ENCODE measurements at places on chromosomes 2 and 18.

- peak overlapping the region; percentile 44 for H3K27ac ChIP-seq
- no peak overlapping the region for H3K4me3 ChIP-seq
- no peaks in the 10 kb centered on the region for H3K27me3 ChIP-seq
- no peaks in the 10 kb centered on the region for H3K36me3 ChIP-seq
- DNase-seq = peak; percentile 78
These were observed 319.9 kb upstream of the ACVR2A start for GRCh38 chr2:147524912-147525311.

DNA sequence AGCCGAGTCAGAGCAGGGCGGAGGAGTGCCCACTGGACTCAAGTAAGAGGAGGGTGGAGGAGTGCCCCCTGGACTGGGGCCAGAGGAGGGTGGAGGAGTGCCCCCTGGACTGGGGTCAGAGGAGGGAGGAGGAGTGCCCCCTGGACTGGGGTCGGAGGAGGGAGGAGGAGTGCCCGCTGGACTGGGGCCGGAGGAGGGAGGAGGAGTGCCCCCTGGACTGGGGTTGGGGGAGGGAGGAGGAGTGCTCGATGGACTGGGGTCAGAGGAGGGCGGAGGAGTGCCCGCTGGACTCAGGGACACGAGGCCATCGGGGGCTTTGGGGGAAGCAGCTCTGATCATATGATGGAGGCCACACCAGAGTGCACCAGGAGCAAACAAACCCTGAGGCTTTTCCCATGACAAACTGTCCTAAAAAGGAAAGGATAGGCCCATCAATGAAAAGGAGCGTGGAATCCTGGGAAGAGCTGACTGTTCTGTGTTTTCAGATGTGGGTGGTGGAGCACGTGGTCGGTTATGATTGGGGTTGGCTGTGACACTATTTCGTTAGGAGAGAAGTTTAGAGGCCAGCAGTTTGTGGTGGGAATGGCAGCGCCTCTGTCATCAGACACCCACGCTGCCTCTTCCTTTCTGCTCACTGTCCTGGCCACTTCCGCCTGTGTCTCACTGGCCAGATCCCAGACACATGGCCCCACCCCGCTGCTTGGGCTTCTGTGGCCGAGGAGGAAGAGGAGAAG is 24.5 kb upstream of the HPCAL1 start:
- peaks cover 7% of the 10 kb centered on the region for H3K36me3 ChIP-seq
- DNase-seq = peak; percentile 81
- peak overlapping the region; percentile 57 for H3K27ac ChIP-seq

- peaks cover 8% of the 10 kb centered on the region for H3K4me1 ChIP-seq
- DNase-seq = peak; percentile 36
- H3K27ac ChIP-seq = no peak overlapping the region
These were observed 222.0 kb downstream of the KLHL29 start for GRCh38 chr2:23606968-23607367.

- DNase-seq = no peak
- no peak overlapping the region for H3K27ac ChIP-seq
- H3K36me3 ChIP-seq = no peaks in the 10 kb centered on the region
- H3K4me1 ChIP-seq = no peaks in the 10 kb centered on the region
These were observed 405.8 kb upstream of the FAM98A start for GRCh38 chr2:34004936-34005335.

DNA sequence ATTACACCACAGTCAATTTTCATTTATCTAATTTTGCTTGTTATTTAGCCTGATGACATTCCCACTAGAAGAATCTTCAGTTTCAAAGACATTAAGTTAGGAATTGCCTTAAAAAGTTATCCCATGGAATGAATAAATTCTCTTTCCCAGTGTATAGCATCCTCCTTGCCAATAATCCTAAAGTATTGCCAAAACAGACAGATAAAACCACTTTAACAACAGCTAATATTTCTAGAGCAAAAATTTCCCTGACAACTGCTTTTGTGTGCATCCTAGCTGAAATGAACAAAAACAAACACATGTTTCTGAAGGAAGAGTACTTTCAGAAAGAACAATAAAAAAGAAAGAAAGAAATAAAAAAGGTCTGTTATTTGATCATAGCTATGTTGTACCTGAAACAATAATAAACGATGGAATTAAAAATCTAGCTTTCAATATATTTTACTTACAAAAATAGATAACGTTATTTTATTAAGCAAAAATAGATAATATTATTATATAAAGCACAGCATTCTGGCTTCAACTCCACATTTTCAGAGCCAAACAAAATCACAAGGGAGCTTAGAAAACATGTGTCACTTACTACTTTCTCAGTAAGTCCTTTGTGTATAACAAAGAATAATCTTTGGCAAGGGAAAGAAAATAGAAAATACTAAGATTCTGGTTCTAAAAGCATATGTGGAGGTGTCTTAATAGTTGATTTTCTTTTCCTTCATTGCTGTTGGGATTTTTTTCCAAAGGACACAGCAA is 939.0 kb upstream of the CRIM1 start:
- H3K4me3 ChIP-seq = no peak overlapping the region
- DNase-seq = no peak
- no peaks in the 10 kb centered on the region for H3K36me3 ChIP-seq
- H3K27me3 ChIP-seq = peaks cover 43% of the 10 kb centered on the region

GRCh38 chr2:107984707-107985106 is 1.6 kb upstream of the SLC5A7 start:
- H3K27me3 ChIP-seq = no peaks in the 10 kb centered on the region
- DNase-seq = no peak
- H3K36me3 ChIP-seq = peaks cover 5% of the 10 kb centered on the region
- no peak overlapping the region for H3K4me3 ChIP-seq
- no peak overlapping the region for H3K27ac ChIP-seq
- H3K4me1 ChIP-seq = no peaks in the 10 kb centered on the region

DNA sequence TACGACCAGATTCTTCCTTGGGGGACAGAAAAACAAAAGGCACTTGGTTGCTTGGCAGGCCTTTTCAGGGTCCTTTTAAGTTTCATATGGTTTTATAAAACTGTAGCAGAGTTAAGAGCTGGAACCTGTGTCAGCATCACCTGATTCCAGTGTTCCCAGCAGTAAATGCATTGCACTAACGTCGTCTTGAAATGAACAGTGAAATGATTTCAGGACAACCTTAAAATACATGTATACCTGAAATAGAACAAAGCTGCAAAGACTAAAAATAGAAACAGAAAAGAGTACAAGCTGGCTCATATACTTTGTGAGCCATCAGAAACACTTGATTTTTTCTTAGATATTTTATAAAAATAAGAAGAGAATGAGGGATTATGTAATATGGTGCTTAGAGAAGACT is 51.9 kb downstream of the ACSL3 start:
- H3K4me3 ChIP-seq = no peak overlapping the region
- H3K4me1 ChIP-seq = peaks cover 31% of the 10 kb centered on the region

DNA sequence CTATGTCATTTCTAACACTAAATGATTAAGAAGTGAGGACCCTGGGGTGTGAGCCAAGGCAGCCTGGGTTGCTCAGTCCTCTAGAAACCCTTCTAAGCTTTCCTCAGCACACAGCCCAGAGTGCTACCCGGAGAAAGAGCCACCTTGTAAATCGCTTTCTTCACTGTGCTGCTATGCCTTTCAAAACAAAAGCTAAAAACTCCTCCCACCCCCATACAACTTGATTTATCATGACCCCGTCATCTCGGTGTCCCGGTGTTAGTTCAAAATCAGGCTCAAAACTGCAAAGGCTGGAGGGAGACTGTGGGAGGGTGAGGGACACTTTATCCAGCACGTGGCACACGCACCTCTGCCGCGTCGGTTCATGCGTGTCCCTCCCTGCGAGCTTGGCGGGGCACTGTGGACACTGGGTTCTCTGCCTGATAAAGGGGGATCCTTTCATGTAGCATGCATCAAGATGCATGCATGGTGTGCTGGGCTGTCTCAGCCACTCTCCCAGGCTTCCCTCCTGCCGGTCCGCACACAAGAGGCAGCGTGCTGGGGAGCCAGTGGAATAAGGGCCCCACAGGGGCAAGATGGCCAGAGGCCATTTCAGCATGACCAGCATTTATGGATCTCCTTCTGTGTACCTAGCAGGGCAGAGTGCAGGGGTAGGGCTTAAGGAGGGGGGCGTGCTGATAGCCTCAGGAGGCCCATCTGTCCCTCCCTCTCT is 170.4 kb downstream of the SMAD7 start:
- DNase-seq = no peak
- H3K36me3 ChIP-seq = peaks cover 10% of the 10 kb centered on the region
- no peak overlapping the region for H3K27ac ChIP-seq
- no peak overlapping the region for H3K4me3 ChIP-seq

GRCh38 chr2:111626037-111626864 is 257.7 kb downstream of the ANAPC1 start:
- H3K27ac ChIP-seq = peak overlapping the region; percentile 70
- peaks cover 14% of the 10 kb centered on the region for H3K36me3 ChIP-seq
- H3K27me3 ChIP-seq = no peaks in the 10 kb centered on the region
- H3K4me1 ChIP-seq = peaks cover 44% of the 10 kb centered on the region
- DNase-seq = peak; percentile 27

GRCh38 chr18:48297139-48297538 is 112.0 kb downstream of the ZBTB7C start:
- H3K4me3 ChIP-seq = no peak overlapping the region
- no peaks in the 10 kb centered on the region for H3K36me3 ChIP-seq
- H3K27me3 ChIP-seq = no peaks in the 10 kb centered on the region
- no peak for DNase-seq
- H3K27ac ChIP-seq = no peak overlapping the region

DNA sequence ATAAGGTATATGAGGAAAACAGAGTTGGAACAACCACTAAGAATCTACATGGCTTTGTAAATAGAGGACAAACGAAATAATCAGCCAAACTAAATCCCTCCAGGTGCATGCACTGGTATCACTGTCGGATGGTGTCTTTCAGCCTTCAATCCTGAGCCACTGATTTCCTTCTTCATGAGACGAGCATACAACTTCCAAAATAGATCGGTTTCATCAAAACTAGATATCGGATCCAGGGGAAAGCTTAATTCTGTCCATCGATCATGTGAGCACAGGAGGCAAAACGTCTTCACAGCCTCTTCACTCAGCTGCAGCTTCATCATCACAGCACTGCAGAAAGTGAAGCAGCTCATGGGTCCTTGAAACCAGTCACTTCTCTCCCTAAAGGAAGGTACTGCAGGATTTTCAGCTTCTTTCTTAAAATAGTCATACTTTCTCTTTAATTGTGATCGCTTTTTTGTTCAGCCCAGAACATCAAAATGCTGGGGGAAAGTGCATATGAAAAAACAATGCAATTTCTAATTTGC is 80.5 kb downstream of the DTNB start:
- no peaks in the 10 kb centered on the region for H3K36me3 ChIP-seq
- H3K27me3 ChIP-seq = no peaks in the 10 kb centered on the region
- H3K4me1 ChIP-seq = peaks cover 2% of the 10 kb centered on the region
- H3K4me3 ChIP-seq = no peak overlapping the region

GRCh38 chr2:191514613-191515012 is 163.3 kb upstream of the NABP1 start:
- no peak overlapping the region for H3K27ac ChIP-seq
- no peaks in the 10 kb centered on the region for H3K36me3 ChIP-seq
- no peak for DNase-seq

GRCh38 chr18:9356976-9357375 is 22.4 kb downstream of the TWSG1 start:
- peaks cover 10% of the 10 kb centered on the region for H3K4me1 ChIP-seq
- peaks cover 17% of the 10 kb centered on the region for H3K36me3 ChIP-seq
- no peak overlapping the region for H3K4me3 ChIP-seq
- no peak overlapping the region for H3K27ac ChIP-seq

DNA sequence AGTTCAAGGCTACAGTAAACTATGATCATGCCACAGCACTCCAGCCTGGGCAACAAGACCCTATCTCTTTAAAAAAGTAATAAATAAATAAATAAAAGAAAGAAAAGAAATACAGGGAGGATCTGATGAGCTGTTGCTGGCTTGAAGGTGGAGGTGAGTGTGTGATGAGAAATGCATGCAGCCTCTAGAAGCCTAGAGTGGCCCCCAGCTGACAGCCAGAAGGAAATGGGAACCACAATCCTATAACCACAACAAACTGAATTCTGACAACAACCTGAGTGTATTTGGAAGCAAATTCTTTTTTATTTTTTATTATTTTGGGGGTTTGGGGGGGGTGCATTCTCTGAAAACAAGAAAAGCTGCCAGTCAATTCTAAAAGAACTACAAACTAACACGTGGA is 14.6 kb downstream of the NOL10 start:
- no peak overlapping the region for H3K4me3 ChIP-seq
- no peaks in the 10 kb centered on the region for H3K27me3 ChIP-seq
- H3K36me3 ChIP-seq = peaks cover 81% of the 10 kb centered on the region
- no peaks in the 10 kb centered on the region for H3K4me1 ChIP-seq

DNA sequence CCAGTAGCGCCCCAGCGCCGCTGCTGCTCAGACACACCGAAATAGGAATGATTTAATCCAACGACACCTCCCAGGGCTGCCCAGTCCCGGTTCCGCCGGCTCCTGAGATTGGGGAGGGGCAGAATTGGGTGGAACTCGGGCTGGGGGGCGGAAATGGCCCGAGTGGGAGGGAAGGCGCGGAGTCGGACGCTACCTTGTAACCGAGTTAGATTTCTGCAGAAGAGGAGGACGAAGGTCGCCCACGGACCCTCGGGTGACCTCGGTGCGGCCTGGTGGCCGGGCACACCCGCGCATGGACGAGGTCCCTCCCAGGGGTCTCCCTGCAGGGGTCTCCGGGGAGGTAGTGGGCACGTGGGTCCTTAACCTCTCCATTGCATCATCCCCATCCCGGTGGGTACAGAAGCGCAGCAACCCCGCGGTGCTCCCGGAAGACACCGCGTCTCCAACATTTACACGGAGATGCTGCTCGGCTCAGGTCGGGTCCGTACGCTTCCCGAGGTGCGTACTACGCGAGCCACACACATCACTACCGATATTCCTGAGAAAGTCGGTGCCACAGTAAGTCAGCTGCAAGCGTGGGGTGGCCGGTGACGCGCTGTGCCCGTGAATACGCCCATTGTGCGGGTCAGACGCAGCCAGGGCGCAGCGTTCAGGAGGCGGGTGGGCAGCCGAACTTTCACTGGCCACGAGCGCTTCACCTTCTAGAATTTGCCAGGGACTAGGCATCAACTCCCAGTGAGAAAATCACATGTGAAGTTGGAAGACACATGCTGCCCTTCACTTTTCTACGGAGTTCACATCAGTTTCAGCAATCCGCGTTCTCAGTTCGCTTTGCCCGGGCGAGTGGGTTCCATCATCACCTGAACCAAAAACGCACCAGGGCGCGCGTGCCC is 3.0 kb downstream of the ZNF516 start:
- H3K27ac ChIP-seq = peak overlapping the region; percentile 66
- DNase-seq = peak; percentile 68

DNA sequence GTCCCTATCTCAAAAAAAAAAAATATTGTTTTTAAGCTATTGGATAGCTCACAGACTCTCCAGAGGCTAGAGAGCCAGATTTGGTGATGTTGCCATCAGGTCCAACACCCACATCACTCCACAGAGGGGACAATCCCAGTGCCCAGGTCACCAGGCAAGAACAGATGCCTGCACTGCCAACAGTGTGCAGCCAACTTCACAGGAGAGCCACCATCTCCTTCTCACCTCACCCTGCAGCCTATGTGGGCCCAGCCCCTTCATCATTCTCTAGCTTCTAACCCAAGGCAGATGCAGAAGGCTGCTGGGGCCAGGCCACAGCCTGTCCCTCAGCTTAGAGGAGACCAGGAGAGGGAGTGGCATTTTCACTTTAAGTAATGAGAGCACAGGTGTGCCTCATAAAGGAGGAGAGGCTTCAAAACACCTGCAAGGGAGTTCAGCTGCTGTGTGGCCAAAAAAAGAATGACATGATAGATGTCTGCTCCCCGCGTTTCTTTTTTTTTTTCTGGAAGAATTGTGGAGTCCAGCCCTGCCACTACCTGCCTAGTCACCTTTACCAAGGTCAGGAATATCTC is 98.0 kb upstream of the ZSWIM2 start:
- H3K4me1 ChIP-seq = peaks cover 5% of the 10 kb centered on the region
- H3K36me3 ChIP-seq = no peaks in the 10 kb centered on the region
- H3K27me3 ChIP-seq = no peaks in the 10 kb centered on the region

Measured in MCF 10A (cell line).